ENCODE measurements at places on chromosomes 5 and 9.

DNA sequence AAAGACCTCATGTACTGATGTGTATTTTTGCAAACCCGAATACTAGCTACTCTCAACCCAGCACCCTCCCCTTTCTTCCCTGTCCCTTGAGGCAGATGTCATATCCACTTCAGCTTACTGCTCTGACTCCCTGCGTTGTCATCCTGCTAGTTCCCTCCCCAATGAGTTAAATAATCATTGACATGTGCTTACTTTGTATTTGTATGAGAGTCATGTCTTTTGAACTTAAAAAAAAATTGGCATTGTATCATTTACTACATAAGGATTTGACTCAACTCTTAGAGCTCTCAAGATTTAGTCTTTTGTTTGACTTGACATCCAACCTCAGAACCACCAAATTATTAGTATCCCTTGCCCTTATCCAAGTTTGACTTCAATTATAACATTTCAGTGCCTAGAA, 219.7 kb upstream of the TUT7 start:
- DNase-seq, result no peak

DNA sequence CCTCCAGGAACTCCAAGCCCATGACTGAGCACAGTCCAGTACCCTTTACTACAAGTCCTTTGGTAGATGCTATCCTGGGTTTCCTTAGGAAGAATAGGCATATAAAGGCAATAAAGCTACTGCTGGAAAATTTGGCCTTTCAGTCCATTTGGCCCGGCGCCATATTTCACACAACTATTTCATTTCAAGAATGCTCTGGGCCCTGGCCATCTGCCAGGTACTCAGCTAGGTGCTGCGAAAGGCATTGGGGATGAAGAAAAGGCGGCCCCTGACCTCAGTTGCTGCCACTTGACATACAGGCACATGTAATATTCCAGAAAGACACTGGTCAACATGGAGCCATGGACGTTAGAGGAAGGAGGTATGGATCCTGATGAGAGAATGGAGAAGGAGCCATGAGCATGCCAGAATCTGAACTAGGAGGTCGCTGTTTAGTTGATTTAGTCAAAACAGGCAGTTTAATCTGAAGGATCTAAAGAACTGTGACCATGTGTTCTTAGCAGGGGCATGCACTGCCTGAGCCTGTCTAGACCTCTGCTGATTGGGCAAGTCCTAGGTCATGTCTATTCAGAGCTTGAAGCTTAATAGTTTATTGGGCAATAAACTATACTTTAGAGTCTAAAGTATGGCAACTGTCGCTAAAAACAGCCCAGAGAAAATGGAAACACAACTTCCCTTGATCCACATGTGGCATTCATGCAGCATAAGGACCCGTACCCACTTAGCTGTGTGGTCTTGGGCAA, 149.3 kb downstream of the MELK start:
- DNase-seq, result no peak

- no peak for DNase-seq
These were observed 352.1 kb upstream of the CD180 start for GRCh38 chr5:67548520-67549295.

DNA sequence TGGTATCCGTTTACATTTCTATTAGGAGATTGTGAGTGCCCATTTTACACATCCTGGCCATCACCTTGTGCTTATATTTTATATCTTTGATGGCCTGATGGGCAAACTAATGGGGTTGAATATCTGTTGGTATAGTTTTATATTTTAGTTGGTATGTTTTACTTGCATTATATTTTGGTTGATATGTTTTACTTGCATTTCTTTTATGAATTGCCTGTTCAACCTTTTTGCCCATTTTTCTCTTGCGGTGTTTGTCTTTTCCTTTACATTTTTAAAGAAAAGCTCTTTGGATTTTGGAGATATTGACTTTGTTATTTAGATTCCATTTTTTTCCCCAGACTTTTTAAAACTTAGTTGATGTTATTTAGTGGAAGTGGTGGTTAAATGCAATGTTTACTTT, 14.6 kb downstream of the ZNF618 start:
- no peak for DNase-seq

DNA sequence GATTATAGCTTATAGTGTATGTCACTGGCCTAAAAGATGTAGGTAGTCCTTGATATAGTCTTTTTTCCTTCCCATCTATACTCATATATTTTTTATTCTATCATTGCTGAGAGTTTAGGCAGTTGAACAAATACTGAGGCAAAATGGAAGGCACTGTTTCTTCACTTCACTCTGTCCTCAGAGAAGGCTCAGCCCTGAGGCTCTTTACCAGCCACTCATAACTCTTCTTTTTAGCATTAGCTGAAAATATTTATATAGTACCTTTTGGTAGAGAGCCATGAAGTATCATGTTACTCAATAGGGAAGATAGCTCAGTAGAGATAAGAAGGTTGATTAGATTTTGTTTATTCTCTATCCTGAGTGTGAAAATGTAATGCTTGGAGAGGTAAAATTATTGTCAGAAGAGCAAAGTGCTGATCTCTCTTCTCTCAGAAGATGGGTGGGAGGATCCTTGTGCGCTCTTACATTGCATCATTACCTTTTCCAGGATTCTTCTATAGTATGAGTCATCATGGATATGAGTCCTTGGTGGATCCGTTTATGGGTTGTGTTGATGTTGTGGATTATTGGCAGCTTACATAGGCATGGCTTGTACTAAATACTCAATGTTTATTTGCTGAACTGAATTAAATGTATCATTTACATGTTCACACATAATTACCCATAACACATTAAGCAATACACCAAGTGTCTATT, 88.1 kb downstream of the ANXA1 start:
- no peak for DNase-seq

- no peak for DNase-seq
These were observed 6.6 kb upstream of the ENC1 start for GRCh38 chr5:74647096-74647495.

- DNase-seq, result no peak
These were observed 2.6 kb downstream of the NFIB start for GRCh38 chr9:14311171-14311949.

DNA sequence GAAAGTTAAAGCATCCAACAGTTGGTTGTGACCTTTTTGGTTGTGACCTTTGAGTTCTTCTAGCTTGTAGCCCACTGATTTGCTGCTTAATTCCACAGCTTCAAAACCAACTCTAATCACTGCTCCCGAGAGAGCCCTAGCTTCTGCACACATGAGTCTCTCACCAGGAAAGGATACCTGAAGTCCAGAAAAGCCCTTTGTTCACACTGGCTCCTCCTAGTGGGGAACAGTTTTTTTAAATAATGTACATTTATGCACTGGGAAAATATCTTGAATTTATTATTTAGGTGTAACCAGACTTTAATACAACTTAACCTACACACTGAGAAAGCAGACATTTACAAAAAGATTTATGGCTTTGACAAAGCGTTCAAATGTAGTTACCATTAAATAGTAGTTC, 120.2 kb upstream of the CCDC152 start:
- no peak for DNase-seq

GRCh38 chr9:114682846-114683245, 854 bp upstream of the TEX48 start:
- no peak for DNase-seq

DNA sequence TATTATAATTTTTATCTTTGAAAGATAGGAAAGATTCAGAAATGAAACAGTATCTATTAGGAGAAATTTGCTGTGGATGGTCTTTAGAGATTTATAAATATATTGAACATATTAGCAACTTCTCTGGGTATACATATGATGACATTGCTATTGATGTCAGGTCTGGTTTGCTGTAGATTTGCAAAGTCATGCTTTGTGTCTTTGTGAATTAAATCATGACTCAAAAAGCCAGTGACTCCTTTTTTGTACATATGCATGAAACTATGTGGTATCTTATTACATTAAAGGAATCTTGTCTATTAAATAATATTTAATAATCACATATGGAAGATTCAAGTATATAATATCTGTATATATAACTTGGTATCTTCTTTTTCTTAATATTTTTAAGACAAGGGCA, 141.9 kb downstream of the ST8SIA4 start:
- DNase-seq, result no peak

DNA sequence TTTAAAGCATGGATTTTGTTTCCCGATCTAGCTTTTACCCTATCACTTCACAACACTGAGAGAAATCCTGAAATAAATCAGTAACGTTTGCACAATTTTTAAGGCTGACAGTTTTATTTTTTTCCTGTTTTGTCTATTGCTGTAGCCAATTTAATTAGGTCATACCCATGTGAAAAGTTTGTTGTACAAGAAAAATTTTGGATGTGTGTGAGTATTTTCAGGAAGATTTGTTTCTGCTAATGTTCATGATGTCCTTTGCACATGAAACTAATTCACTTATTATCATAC, 237.8 kb downstream of the ARRDC3 start:
- DNase-seq, result no peak

DNA sequence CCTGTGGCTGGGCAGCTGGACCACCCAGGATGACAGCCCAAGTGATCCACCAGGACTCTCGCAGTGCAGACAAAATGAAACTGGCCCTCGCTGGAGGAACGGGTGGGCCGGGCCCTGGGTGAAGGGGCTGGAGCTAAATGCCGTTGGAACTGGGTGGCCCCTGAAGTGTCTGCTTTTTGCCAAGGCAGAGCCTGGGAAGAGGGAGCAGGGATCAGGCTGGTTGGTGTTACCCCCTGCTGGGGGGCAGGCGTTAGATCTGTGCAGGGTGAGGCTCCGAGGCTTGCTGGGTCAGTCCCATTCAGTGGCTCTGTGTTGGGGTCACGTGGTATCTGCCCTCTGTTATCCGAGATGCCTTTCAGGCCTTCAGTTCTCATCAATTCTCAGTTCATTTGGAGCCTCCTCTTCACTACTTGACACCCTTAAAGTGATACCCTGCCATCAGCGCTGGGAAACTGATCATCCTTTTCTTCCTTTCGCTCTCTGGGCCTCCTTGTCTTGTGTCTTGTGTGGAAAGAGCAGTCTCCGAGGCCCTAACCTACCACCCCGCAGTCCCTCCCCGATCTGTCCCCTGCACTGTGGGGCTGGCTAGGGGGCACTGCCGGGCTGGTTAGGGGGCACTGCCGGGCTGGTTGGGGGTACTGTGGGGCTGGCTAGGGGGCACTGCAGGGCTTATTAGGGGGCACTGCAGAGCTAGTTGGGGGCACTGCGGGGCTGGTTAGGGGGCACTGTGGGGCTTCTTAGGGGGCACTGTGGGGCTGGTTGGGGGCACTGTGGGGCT, 37.3 kb downstream of the COL5A1 start:
- no peak for DNase-seq

GRCh38 chr9:36745977-36746376, 173.3 kb downstream of the MELK start:
- no peak for DNase-seq

- peak; percentile 79 for DNase-seq
These were observed 7.3 kb downstream of the SRFBP1 start for GRCh38 chr5:121968910-121969607.

DNA sequence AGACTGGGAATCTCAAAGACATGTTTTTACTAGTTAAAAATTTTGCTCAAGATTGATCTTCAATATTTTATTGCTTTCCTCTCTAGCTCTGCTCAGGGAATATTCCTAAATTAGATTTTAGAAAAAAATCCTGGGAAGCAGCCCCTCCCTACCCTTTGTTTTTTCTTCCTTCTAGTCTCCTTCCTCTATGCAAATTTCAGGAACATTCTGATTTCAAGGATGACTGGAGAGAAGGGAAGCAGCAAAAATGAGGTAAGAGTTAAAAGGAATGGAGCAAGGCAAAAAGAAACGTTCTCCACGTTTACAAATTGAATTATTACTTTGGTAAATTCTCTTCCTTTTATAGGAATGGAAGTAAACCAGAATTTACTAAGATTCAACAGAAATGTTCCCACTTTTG, 493.4 kb upstream of the TUSC1 start:
- DNase-seq, result no peak

DNA sequence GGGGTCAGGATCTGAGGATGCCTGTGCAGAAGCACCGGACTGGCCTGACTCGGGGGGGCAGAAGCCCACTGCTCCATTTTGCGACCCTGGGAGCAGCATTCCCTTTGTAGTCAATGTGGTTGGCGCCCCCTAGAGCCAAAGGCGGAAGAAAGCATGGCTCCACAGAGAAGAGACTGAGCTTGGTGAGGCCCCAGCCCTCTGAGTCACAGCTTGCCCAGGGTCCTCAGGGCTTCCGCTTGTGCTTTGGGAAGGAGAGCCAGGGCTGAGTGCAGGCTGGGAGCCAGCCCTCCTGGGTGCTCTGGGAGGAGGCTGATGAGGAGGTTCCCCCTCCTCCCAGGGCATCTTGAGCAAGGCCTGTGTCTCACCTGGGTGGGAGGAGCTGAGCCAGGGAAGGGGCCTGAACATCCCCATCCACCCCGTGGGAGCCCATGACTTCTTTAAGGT, 5.5 kb upstream of the AQP3 start:
- DNase-seq, result peak; percentile 63

- DNase-seq, result no peak
These were observed 2.6 kb downstream of the IRF1 start for GRCh38 chr5:132487841-132488555.

GRCh38 chr9:133715295-133715865, 22.8 kb downstream of the SARDH start:
- DNase-seq, result no peak

- no peak for DNase-seq
These were observed 72.2 kb downstream of the LHFPL2 start for GRCh38 chr5:78576376-78576775.
